Suprapubic skin (tissue), 4 donors: ENCODE measurements at places on chromosomes 2 and 18. TPM values are rescaled to one million over a fixed set of nuclear protein-coding genes. Genes with fewer than 3 reads are reported as not detected.

Gene CRYGA
- not detected for total RNA-seq

Gene CIAO1
- total RNA-seq, result 107 TPM

Gene PROC
- total RNA-seq, result not detected

Gene GAREM1
- 70.8 TPM for total RNA-seq

Gene IGFBP5
- 122 TPM for total RNA-seq

Gene TMEM87B
- total RNA-seq, result 27.2 TPM

Gene C2orf80
- total RNA-seq, result not detected

Gene CROCC2
- not detected for total RNA-seq

Gene LAMA3
- total RNA-seq, result 370 TPM

Gene AGXT
- not detected for total RNA-seq

Gene RAD51AP2
- 0.89 TPM for total RNA-seq

Gene SLC9A4
- not detected for total RNA-seq

Gene GNLY
- not detected for total RNA-seq

Gene CFAP65
- not detected for total RNA-seq

Gene GBX2
- not detected for total RNA-seq

Gene DSG3
- 223 TPM for total RNA-seq

Gene IL1A
- 0.49 TPM for total RNA-seq

Gene ALPP
- total RNA-seq, result not detected

Gene KLHL14
- not detected for total RNA-seq

Gene ABCB11
- 0.21 TPM for total RNA-seq

Gene RESP18
- total RNA-seq, result not detected

Gene ALKAL2
- total RNA-seq, result 9.3 TPM

Gene UCN
- 2.1 TPM for total RNA-seq

Gene GYPC
- total RNA-seq, result 26.1 TPM

Gene IL36RN
- total RNA-seq, result 31.6 TPM

Gene MARCO
- 0.68 TPM for total RNA-seq

Gene ALK
- total RNA-seq, result not detected

Gene LRRC30
- total RNA-seq, result not detected

Gene DYNC2LI1
- 21.7 TPM for total RNA-seq

Gene ICOS
- not detected for total RNA-seq

Gene ST8SIA3
- total RNA-seq, result not detected

Gene EGR4
- total RNA-seq, result not detected

Gene KIAA2012
- total RNA-seq, result not detected

Gene NDUFS1
- 74.2 TPM for total RNA-seq

Gene WNT6
- total RNA-seq, result 3.7 TPM

Gene RDH14
- total RNA-seq, result 15.3 TPM

Gene SCN3A
- 0.19 TPM for total RNA-seq

Gene UGT1A5
- 0.83 TPM for total RNA-seq

Gene ACVR1C
- 1.2 TPM for total RNA-seq

Gene STPG4
- 0.49 TPM for total RNA-seq

Gene DTNB
- total RNA-seq, result 11.8 TPM

Gene CCBE1
- 1.8 TPM for total RNA-seq

Gene FAM110C
- 10.7 TPM for total RNA-seq

Gene REG1B
- total RNA-seq, result not detected

Gene VWA3B
- total RNA-seq, result not detected

Gene CDH2
- 1.7 TPM for total RNA-seq

Gene POTEF
- not detected for total RNA-seq

Gene LYG2
- 16.0 TPM for total RNA-seq

Gene GREB1
- 3.3 TPM for total RNA-seq

Gene NT5DC4
- not detected for total RNA-seq

Gene AP1S3
- 8.4 TPM for total RNA-seq
